ENCODE measurements at places on chromosomes 16 and 17.

DNA sequence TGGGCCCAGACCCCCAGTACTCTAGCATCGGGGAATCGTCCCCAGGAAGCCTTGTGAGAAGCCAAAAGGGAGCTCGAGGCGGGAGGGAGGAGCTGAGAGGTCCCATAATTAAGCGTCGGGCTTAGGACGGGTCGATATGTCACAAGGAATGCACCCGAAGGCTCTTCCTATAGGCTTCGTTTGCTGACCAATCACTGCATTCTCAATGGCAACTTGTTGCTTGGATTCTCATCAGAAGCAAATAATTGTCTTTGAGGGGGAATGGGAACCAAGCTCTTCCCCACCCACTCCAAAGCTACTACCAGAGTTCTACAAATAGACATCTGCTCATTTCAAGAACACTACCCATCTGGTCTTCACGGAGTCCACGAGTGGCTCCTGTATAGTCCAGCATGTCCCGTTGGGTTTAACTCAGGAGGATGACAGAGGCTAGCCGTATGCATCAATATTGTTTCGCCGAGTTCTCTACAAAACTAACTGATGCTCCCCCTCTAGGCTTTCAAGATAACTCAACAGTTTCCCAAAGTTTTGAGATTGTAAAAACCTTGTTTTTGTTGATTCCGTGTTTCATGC, 628 bp upstream of the BLMH start:
- DNase-seq: peak; percentile 61

- peak; percentile 81 for DNase-seq
These were observed at the start of gene KAT2A for GRCh38 chr17:42120770-42121769. Gene KAT2A, minus strand, starts transcription at chr17:42121367. Its CDS starts 63 bp downstream, at chr17:42121304.

DNA sequence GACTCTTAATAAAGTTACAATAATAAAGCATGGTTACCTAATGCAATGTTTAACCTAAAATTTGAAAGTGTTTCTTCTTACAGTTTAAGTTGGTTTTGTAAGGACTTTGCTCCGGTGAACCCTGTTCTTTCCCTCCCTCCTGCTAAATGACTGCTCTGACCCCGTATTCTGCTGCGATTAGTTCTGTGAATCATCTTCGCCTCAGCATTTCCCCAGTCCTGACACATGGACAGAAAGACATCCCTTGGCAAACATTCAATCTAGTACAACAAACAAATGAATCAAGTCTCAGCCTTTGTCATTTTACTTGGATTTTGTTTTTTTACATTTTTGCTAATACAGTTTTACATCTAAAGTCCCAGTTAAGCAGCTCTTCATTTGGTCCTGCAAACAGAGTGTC, 15.4 kb downstream of the KCNJ2 start:
- peak; percentile 75 for DNase-seq

- DNase-seq: peak; percentile 25
These were observed 9.2 kb downstream of the FMNL1 start for GRCh38 chr17:45230787-45231480.

- peak; percentile 76 for DNase-seq
These were observed 18.4 kb downstream of the CFAP20 start for GRCh38 chr16:58110571-58111301.

DNA sequence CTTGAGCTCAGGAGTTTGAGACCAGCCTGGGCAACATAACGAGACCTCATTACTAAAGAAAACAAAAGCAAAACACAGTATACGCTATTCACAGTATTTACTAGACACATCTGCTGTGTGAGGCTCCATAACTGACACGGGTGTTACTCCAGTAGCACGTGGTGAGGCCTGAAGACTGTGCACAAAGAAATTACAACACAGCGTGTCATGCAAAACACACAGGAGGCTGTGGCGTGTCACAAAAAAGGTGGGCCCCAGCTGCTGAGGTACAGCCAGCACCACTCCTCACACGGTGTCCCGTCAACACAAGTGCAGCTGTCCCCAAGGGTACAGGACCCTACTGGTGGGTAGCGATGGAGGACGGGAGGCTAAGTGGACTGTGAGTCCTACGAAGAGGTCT, 2.7 kb downstream of the CYBC1 start:
- DNase-seq: no peak

- no peak for DNase-seq
These were observed 37.4 kb downstream of the RHBDL3 start for GRCh38 chr17:32302860-32303649.

- no peak for DNase-seq
These were observed 6.2 kb downstream of the PHOSPHO1 start for GRCh38 chr17:49224198-49224996.

DNA sequence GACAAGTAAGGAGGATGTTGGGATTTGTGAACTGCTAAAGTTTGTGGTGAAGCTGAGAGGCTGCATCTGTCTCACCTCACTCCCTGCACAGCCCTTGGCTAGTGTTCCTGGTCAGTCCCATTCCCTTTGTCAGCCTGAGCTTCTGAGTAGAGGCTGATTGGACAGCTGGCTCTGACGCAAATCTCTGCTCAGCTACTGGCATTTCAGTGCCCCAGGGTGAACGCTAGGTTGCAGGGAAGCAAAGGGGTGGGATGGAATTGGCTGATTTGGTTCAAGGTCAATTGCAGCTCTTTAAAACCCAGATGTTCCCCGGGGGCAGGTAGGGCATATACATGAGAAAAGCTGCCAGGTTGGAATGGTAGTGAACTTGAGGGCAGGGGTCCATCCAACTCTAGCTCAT, 23.1 kb upstream of the CNOT1 start:
- no peak for DNase-seq

- DNase-seq: no peak
These were observed 5.2 kb downstream of the KRT39 start for GRCh38 chr17:40961591-40961990.

DNA sequence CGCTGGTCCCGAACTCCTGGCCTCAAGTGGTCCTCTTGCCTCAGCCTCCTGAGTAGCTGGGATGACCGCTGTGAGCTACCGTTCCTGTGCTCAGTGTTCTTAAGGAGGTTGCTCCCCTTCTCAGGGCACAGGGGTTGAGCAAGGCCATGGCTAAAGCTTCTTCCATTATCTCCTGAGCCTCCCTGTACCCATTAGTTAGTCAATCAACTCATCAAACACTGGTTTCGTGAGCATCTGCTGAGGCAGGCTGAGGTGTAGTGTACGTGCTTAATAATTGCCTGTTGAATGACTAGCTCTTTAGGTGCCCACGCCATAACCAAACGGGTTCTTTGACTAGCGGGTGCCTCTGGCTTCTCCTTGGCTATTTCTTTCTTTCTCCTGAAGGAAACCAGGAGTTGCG, 11.7 kb downstream of the SGCA start:
- no peak for DNase-seq

GRCh38 chr17:64217249-64217691, 45.8 kb downstream of the TEX2 start:
- DNase-seq: no peak

DNA sequence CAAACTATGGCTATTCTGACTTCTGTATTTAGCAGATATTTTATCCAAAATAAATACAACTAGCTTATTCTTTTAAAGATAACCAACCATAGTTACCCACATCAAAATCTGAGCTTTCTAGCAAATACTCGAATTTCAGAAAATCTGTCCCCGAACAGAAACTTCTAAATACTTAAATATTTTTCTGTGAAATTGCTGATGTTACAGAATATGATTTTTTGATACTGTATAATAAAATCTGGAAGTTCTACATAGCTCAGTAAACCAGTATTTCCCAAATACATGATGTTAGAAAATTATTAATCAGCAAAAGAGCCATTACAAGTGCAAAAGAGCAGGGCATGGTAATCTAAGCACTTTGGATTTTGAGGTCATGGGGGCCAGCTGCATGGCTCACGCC, 114.9 kb downstream of the CDH8 start:
- no peak for DNase-seq

GRCh38 chr17:35214192-35214591, 20.0 kb upstream of the SLC35G3 start:
- DNase-seq: no peak

GRCh38 chr16:74463888-74464287, 42.6 kb upstream of the CLEC18B start:
- DNase-seq: no peak

GRCh38 chr16:20937736-20938135, 37.2 kb downstream of the LYRM1 start:
- DNase-seq: no peak

DNA sequence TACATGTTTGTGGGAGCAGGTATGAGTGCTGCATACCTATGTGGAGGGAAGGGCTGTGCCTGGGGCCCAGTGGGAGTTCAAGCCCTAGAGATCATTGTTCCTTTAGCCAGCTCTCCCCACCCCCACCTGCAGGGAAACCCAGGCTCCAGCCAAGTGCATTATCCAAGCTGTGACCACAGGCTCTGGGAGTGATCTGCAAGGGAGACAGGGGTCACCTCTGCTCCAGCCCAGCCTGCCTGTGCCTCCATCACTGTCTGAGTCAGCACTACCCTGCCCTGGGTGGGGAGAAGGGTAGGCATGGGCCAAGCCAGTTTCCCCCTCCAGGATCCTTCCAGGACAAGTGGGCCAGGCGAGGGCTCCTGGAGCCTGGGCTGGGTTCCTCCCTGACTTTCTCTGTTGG, 32.1 kb upstream of the SBK1 start:
- DNase-seq: no peak

DNA sequence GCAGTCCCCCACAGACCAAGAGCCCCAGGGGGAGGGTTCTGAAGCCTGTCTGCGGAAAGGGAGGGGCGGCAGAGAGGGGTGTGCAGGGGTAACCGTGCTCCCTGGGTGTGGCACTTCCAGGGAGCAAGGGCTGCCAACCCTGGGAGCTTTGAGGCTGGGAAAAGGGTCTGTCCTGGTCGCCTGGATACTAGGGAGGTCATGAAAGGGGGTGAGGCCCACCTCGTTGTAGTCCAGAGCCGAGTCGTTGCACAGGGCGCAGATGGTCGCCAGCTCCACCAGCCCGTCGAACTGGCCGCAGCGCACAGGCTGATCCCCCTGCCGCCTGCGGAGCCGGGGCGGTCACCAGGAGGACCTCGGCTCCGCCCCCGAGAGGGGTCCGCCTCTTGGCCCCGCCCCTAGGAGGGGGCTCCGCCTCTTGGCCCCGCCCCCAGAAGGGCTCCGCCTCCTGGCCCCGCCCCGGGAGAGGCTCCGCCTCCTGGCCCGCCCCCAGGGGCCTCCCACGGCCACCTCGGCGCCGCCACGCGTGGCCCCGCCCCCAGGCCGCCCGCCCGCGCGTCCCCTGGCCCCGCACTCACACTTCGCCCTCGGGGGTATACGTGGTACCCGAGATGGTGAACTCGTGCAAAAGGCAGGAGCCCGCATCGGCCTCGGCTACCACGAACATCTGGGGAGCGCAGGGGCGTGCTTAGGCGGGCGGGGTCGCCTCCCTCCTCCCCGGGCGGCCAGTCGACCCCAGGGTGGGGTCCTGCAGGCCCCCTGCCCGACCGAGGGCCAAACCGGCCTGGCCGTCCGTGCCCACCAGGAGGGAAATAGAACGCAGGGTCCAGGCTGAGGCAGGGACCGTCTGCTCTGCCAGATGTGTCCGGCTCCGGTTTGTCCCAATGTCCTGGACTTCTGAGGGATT, 19.5 kb downstream of the ATP2A3 start:
- peak; percentile 78 for DNase-seq

- DNase-seq: no peak
These were observed 132.2 kb downstream of the IRF8 start for GRCh38 chr16:86031141-86031678.

DNA sequence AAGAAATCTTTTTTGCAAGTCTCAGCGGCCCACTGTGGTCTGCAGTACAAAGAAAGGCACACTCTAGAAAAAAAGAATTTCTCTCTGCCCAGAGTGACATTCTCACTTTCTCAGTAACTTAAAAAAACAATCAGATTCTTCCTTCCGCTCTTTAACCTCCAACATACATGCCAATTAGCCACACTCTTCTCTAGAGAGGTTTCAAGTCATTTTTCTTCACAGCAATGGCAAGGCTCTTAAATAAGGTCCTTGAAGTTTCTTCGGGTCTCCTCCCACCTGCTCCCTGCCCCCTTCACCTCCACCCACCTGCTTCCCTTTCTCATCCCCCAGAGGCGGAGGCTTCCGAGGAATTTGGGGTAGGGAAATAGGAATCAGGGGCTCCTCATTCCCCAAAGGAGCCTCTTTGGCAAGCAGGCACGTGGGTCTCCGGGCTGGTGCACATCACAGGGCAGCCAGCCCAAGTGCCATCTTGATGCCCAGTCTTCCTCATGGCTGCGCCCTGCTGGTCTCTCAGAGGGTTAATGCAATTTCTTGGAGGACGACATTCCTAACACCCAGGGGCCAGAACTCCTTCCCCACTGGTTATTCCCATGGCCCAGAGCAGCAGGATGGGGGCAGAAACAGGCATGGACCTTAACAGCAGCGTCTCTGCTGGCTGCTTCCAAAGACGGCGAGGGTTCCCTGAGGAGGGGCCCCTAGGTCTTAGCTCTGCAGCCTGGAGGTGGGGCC, 855 bp upstream of the MEOX1 start:
- no peak for DNase-seq

- DNase-seq: no peak
These were observed 98.1 kb upstream of the SEC14L1 start for GRCh38 chr17:77042476-77043231.

GRCh38 chr17:37847811-37848331, 76.3 kb upstream of the TBC1D3K start:
- DNase-seq: no peak

DNA sequence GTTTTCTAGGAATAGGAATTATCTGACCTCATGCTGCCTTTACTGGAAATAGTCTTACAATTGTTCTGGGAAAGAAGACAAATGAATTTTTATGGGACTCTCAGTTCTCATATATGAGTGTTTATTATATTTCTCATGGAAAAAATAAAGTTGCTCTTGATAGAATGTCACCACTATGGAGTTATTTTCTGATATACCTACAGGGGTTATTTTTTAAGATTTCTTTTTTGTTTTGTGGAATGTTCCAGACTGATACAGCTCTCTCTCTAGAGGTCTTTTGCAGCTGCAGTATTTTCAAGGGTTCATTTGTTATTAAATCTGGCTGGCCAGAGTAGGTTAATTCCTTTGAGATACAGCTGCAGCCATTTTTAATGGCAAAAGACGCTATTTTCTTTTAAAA, 100.7 kb downstream of the ABCA8 start:
- DNase-seq: no peak

- no peak for DNase-seq
These were observed 3.3 kb downstream of the CARMIL2 start for GRCh38 chr16:67648088-67648763.

DNA sequence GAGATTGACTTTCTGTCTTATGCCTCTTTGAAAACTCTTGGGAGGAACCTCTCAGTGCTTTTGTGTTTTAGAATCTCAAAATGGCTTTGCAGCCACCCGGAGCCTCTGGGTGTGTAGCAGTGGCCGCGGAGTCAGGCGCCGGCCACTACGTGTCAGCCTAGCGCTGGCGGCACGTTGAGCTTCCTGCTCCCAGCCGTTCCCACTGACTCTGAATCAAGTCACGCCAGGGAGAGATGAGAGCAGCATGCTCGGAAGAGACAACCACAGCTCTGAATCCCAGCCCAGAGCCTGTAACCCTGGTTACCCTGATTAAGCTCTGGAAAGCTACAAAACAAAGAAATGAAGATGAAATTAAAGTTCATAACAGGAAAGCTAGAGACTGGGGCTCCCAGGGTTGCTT, 97.4 kb upstream of the CACNG5 start:
- DNase-seq: peak; percentile 55

Data from fibroblast of skin of right biceps (primary cell).